ENCODE measurements at places on chromosomes 7 and 10.

- no peak for DNase-seq
These were observed 30.9 kb upstream of the KLHL7 start for GRCh38 chr7:23074443-23075261.

DNA sequence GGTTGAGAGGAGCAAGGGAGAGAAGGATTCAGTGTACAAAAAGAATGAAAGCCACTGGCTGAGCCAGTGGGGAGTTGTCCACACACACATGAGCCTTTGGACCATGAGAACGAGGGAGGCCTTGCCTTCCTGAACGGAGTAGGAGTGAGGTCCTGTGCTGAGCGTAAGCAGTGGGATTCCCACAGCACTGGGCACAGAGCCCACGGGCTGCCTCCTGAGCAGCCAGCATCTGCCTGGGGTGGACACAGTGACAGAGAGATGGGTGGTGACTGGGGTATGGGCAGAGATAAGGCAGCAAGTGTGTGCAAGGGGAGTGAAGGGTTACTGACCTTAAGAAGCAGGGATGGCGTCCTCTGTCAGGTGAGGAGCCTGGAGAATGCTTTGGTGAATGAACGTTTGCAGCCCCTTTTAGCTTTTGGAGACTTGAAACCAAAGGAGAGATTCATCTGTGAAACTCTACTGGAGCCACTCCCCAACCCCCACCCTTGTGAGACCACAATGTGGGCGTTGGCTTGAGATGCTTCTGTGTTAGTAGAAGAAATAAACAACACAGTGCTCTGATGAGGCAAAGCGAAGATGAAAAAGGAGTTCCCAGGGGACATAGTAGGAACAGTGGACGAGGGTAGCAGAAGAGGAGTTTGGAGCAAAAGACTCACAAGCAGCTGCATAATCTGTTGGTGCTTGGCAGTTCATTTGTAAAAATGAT, 56.5 kb downstream of the FIGNL1 start:
- no peak for DNase-seq

DNA sequence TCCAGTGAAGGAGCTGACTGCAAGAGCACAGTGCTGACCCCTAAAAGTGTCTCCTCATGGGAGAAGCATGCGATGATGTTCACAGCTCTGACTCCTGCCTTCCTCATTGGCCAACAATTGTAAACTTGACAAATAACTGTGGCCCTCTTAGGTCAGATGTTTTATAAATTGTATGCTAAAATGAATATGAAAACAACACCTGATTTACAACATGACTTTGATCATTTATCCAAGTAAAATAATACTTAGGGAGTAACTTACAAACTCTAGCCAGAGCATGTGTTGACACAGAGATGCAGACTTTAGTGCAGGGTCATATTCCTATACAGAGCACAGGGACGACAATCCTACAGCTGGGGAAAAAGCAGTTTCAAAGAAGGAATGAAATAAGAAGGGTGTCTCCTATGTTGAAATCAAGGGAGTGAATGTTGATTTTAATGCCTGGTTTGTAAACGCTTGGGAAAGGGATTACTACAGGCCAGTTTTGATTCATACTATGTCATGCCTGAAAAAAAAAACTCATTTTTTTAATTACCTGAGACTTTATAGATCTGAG, 391.4 kb upstream of the AKR1E2 start:
- no peak for DNase-seq

- no peak for DNase-seq
These were observed 26.0 kb downstream of the EN2 start for GRCh38 chr7:155483868-155484325.

DNA sequence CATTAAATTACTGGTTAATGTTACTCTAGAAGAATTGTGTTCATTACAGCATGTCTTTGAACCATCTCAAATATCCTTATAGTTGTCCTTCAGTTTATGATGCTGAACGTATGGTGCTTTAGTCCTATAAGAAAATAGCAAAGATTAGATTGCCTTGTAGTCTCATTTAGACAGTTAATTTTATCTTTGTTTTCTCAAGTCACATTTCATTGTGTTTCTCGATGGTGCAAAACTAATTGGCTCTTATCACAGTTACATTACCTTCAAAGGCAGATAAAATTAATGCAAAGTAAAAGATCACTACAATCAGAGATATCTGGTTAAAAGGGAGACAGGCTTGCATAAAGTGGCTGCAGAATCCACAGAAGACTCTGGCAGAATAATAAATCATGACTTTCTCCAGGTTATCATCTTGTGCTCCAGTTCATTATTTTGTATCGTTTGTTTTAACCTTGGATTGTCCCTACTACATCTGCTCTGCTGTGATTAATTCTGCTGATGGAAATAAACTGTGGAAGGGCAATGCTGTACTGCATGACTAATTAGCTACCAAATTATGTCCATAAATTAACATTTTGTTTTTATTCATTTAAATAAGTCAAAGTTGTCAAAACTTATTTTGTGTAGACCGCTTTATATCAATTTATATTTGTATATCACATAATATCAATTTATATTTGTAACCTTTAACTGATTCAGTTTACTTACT, 24.2 kb downstream of the PRPS1L1 start:
- DNase-seq = no peak

- DNase-seq = no peak
These were observed 130.7 kb upstream of the CELF2 start for GRCh38 chr10:10886861-10887531.

All from HS-27A (cell line).